Cardiac fibroblast (primary cell): ENCODE measurements at places on chromosomes 7 and 10.

- DNase-seq, result peak; percentile 43
Measured at GRCh38 chr10:111856631-111857030, 326.9 kb downstream of the GPAM start.

- DNase-seq, result no peak
Measured at GRCh38 chr7:106729720-106730385, 68.9 kb upstream of the CCDC71L start.

DNA sequence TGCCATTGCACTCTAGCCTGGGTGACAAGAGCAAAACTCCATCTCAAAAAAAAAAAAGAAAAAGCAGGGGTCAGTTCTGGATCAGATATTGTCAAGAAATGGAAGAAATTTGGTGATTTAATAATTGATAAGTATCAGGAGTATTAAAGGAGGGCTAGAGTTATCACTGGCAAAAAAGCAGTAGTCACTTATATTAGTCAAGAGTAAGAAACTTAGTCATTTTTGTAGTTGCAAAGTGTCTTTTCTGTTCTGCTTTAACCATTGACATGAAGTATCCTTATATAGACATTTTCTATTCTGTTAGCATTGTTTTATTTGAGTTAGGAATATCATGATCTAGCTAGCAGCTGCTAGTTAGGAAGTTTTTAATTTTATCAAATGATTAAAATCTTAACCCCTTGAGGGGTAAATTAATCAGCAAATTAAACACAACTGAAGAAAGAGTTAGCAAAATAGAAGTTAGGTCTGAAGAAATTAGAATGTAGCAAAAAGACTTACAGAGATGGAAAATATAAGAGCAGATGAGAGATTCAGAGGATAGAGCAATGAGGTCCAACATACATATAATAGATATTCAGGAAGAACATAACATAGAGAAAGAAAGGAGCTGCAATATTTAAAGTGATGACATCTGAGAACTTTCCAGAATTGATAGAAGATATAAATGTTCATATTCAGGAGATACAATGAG lies 7.3 kb upstream of the CCDC6 start:
- no peak for DNase-seq

DNA sequence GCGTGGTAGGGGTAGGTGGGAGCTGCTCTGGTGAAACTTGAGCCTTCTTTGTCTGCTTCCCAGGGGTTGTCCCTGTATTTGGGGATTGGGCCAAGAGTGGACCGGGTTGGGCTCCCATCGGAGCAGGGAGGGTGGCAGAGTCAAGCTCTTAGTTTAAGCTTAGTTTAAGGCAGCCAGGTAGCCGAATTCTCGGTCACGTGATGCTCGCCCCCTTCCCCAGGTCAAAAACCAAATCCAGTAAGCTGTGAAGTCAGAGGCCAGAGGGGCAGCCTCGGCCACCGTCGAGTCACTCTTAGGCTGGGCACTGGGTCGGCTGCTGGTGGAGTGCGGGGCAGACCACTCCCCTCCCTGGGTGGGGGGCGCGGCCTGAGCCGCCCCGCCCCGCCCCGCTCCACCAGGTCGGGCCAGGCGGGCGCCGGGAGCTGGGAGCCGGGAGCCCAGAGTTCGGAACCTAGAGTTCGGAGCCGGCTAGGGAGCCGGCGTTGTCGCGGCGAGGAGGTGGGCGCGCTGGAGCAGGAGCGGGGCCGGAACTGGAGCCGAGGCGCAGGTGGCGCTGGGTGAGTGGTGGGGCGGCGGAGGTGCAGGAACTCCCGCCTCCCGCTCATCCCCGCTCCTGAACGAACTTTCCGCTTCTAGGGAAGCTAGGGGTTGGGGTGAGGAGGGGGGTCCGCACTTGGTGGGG lies 2.8 kb upstream of the LZTS2 start:
- no peak for DNase-seq

DNA sequence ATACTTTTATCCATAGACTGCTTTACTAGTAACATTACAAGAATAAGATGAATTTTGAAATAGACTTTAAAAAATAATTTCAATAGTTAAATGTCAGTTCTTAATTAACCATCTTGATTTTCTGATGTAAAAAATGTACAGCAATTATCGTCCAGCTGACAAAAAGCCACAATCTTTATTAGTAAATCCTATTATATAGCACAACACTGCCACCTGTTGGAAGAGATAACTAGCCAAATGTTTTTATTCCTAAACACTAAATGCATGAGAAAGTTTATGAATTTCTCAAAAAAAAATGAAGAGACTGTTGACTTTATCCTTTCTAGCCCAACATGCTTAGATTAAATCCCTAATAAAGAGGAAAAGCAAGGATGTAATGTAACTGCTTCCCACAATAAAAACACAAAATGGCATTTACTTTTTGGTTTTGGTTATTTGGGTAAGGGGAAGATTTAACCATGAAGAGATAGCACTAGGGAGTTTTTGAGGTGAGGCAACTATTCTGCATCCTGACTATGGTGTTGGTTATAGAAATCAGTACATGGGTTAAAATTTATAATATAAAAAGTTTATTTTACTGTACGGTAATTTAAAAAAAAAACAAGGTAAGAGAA lies 8.0 kb downstream of the COA1 start:
- peak; percentile 78 for DNase-seq

GRCh38 chr7:156178857-156179256 lies 366.6 kb upstream of the SHH start:
- DNase-seq, result no peak

DNA sequence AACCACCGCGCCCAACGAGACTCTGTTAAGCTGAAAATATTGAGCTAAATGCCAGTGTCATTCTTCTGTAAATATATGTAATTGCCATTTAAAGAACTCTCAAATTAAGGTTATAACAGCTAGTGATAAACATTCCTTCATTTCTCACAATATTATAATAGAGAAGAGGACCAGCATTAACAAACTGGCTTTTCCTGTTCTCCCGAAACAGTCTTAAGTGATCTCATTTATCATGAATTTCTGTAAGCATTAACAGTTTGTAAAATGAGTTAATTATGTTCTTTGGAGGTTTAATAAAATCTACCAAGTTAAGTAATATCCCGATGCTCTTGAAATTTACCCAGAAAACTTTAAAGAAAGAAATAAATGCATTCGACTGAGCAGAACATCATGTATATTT lies 352.8 kb downstream of the KCNMA1 start:
- no peak for DNase-seq

GRCh38 chr10:64097391-64098122 lies 576.4 kb downstream of the REEP3 start:
- DNase-seq, result no peak

GRCh38 chr7:7221599-7222038 lies 39.3 kb downstream of the C1GALT1 start:
- DNase-seq, result peak; percentile 82

DNA sequence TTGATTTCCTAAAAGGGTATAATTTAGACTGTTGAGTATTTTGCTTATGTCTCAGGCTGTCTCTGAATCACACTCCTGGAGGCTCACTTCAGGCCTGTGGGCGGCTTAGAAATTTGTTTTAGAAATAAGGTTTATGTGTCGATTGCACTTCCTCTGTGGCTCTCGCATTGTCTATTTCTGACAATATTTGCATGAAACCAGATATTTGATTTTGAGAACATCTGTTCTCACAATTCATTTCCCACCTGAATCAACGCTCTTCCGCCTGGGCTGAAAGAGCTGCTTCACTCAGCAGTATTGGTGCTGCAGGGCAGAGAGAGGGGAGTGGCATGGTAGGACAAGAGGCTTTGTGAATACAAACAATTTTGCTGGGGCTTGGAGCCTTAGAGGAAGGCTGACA lies 262.0 kb downstream of the ADRA2A start:
- no peak for DNase-seq

- no peak for DNase-seq
Measured at GRCh38 chr10:8504499-8504898, 450.0 kb downstream of the GATA3 start.

DNA sequence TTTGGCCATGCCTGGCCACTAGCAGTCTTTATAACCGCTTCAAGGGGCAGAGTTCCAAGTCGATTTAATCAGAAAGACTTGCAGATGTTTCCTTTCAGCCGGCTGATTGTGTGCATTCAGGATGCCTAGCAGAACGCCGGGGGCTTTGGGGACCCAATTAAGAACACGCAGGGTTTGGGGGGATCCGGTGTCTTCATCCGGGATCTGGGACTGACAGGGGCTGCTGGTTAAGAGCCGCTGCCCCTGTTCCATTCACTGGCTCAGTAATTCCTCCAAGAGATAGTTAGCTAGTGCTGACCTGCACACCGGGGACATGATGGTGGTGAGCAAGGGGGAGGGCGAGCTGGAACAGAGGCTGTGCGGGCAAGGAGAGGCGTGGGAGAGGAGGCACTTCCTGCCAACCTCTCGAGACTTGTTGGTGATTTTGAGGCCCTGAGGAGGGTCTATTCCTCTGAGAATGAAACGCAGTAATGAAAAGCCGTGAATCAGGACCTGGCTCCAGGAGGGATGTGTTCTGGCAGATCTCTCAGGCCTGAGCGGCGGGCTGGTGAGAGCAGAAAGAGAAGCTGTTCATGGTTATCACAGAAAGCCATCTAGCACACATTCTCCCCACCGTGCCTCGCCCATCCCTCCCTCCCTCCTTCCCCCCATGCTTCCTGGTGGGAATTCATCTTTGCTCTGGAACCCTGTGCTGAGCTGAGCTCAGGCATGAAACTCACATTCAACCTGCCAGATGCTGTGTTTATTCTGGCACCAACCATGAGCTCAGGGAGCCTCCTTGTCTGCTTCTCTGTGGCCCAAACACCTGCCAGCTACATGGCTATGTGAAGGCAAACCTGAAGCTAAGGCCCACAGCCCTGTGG lies 152.0 kb downstream of the CCDC3 start:
- DNase-seq, result peak; percentile 49

DNA sequence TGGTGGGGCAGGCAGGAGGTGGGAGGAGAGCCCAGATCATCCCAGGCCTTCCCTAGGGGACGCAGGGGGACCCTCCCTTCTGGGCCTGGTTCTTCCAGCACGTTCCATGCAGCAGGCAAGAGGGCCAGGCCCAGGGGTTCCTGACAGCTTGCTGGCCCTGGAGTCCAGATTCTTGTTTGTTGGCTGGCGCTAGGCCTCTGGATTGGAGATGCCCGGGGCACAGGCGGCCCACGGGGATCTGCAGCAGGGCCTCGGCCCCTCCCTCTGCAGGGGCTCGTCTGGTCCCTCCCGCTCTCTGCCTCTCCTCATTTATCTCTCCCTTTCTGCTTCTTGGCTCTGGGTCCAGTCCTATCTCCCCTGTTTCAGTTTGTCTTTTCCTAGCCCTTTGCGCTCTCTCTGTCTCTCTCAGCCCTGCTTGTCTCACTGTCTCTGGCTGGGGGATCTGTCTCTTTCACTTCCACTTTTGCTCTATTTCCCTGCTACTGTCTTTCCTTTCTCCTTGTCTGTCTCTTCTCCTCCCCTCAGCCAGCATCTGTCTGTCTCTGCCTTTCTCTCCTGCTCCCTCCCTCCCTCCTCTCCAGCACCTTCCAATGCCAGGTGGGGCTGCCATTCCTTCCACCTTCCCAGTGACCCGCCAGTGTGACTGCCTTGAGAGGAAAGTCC lies 1.1 kb upstream of the AQP1 start:
- DNase-seq, result no peak

DNA sequence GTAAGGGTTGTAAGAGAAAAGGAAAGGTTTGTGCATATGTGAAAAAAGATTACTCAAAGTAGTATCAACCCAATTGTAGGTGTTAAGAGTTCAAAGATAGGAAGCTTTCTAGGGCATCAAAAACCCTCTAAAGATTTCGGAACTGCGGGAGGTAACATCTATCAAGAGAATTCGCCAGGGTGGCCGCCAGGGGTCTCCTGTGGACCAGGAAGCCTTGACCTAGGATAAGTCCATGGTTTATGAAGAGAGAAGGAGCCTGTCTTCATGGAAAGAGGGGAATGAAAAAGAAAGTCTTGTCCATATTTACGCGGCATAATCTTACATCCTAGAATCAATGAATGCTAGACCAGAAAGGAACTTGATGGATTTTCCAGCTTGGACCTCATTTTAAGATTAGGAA lies 140.7 kb upstream of the CALCR start:
- peak; percentile 80 for DNase-seq

- DNase-seq, result no peak
Measured at GRCh38 chr10:20181434-20181833, 365.2 kb downstream of the PLXDC2 start.

DNA sequence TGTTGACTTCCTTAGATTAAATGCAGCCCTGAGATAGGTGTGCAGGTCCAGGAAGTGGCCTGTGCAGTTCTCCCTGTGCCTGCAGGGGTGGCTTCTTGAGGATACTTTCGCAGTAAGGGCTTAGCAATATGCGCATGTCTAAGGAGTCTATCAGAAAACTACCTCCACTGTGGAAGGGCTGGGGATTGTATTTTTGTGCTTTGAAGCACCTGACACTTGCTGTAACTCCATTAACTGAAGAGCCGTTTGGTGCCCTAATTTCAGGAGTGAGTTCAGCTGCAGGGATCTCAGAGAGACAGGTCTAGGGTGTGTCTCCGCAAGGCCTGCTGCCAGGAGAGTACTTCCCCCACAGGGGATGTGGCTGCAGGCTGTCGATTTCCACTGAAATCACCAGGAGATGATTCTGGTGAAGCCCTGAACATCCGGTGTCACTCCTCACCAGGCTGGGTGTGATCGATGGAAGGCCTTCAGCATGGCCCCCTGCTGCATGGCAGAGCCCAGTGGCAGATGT lies 35.5 kb downstream of the IKZF1 start:
- no peak for DNase-seq

DNA sequence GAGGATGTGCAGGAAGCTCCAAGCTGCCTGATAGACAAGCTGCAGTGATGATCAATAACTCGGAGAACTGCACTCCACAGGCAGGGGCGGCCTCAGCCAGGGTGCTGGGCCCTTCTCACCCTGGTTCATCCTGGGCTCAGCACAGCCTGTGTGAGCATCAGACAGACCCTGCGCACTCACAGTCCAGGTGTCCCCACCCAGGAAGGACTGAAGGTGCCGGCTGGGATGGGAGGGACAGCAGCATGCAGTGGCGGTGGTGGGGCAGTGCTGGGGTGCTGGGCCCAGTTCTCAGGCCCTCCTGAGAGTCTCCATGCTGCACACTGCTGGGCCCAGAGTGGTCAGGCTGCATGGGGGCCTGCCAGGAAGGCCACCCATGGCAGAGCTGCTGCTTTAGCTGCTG lies 74.1 kb downstream of the ITIH5 start:
- DNase-seq, result no peak

DNA sequence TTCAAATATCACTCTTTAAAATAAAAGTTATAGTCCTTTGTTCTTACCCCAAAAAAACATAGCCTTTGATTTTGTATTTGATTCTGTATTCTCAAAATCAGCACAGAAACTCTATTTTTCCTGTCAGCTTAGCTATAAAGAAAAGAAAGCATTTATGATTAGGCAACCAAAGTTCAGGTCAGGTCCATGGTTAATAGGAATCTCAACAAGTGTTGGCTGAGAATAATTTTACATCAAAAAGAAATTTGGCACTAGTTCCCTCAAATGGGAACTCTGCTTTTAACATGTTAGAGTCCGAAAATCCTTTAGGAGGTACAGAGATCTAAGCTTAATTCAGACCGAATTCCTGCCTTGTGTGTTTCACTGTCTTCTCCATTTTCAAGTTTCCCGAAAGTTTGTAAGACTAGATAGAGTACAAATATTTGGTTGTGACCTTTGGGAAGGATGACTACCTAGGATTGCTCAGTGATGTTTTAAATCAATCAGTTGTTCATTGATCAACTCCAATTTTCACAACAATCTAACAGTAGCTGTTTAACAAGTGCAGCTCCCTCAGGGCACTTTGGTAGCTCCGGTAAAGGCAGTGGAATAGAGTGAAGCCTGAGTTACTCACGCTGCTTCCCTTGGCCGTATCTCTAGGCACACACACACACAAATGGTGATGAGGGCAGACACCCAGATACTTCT lies 8.8 kb upstream of the ENO4 start:
- no peak for DNase-seq
